Kidney (tissue), 22 donors: ENCODE measurements at places on chromosomes 2 and 18. TPM values are rescaled to one million over a fixed set of nuclear protein-coding genes. Genes with fewer than 3 reads are reported as not detected.

GRCh38 chr18:58991167-58991798, 126.6 kb downstream of the ZNF532 start:
- H3K4me1 ChIP-seq = no peaks in the 10 kb centered on the region
- H3K27ac ChIP-seq = peak overlapping the region; percentile 96
- DNase-seq = no peak
- no peaks in the 10 kb centered on the region for H3K36me3 ChIP-seq
- H3K27me3 ChIP-seq = no peaks in the 10 kb centered on the region
- H3K4me3 ChIP-seq = no peak overlapping the region

DNA sequence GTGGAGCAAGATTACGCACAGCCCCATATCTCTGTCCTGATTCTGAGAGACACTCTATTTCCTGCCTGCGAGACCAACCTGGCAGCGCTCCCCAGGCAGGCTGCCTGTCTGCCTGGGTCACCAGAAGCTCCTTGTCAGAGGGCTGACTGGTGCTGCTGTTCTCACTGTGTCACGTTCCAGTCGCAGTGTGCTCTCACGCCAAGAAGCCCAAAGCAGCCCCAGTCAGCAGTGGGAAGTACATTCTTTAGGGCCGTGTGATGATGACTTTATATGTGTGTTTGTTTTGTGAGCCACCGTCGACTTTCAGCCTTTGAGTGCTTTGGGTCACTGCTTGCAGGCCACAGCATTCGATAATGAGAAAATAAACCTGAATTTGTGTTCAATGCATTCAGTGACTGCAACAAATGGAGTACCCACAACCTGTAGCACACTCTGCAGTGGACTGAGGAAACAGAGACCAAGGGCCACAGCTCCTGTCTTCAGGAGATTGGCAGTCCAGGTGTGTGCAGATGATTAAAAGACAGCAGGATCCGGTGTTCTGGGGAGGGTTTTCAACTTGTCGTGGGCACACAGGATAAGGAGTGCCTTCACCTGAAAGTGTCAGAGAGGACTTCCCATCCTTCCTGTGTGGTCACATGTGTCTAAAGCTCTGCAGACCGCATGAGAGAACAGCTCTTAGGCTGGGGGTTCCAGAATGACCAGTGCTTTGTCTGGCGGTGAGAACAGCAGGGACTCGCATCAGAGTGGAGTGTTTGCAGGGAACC, 4.8 kb downstream of the TNFRSF11A start:
- no peaks in the 10 kb centered on the region for H3K36me3 ChIP-seq
- peaks cover 15% of the 10 kb centered on the region for H3K27me3 ChIP-seq
- H3K4me3 ChIP-seq = no peak overlapping the region
- no peak overlapping the region for H3K27ac ChIP-seq

GRCh38 chr2:127570282-127571250, 35.1 kb downstream of the MYO7B start:
- no peaks in the 10 kb centered on the region for H3K4me1 ChIP-seq
- no peak overlapping the region for H3K4me3 ChIP-seq
- DNase-seq = no peak

DNA sequence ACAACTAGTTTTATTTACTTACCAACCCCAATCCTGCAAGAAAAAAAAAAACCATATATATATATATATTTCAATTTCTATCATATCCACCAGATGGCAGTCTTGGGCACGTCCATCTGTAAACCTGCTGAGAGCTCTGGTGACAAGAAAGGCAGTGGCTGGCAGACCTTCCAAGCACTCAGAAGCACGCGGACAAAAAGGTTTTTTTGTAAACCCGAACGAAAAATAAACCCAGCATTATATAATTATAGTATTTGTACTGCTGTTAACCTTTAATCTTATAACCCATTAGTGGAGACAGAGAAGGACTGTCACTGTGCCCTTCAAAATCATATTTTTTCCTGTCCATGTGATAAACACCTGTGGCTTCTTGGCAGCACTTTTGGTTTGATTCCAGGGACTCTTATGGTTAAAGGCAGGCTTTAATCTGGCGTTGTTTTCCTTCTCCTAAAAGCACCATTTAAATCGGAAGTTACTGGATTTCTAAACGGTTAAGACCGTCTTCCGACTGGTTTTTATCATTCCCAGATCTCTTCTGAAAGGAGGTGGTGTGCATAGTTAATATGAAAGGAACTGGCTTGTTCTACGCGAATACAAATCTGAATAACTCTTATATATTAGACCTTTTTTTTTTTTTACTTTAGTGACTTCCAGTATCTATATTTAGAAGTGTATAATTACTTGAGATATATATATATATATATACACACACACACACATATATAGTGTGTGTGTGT, 31.0 kb upstream of the SLC3A1 start:
- peak overlapping the region; percentile 17 for H3K4me3 ChIP-seq
- peak; percentile 89 for DNase-seq
- H3K4me1 ChIP-seq = peaks cover 26% of the 10 kb centered on the region
- no peaks in the 10 kb centered on the region for H3K36me3 ChIP-seq

- H3K4me3 ChIP-seq = no peak overlapping the region
- no peak overlapping the region for H3K27ac ChIP-seq
These were observed 113.0 kb upstream of the TPO start for GRCh38 chr2:1300284-1300683.

- no peaks in the 10 kb centered on the region for H3K36me3 ChIP-seq
- no peak overlapping the region for H3K4me3 ChIP-seq
- no peaks in the 10 kb centered on the region for H3K4me1 ChIP-seq
- DNase-seq = no peak
- no peaks in the 10 kb centered on the region for H3K27me3 ChIP-seq
These were observed 60.3 kb upstream of the LYPD6B start for GRCh38 chr2:148978026-148978685.

DNA sequence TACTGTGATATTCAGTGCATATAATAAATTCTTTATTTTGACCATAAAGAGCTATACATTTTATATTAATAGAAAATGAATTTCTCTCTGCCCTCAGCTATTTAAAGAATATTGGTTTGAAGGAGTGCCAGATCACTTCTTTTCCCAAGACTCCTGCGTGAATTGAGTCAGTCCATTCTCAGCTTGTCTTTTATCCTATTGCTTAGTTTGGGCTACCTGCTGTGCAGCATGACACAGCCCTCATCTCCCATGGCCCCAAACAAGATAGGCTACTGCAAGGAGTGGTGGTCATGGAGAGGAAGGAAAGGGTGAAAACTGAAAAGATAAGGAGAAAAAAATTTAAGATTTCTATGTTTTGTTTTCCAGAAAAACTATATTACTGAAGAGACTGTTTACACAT, 10.1 kb upstream of the FBXO11 start:
- no peaks in the 10 kb centered on the region for H3K27me3 ChIP-seq
- no peak overlapping the region for H3K4me3 ChIP-seq
- no peak for DNase-seq
- H3K36me3 ChIP-seq = no peaks in the 10 kb centered on the region
- H3K4me1 ChIP-seq = no peaks in the 10 kb centered on the region

DNA sequence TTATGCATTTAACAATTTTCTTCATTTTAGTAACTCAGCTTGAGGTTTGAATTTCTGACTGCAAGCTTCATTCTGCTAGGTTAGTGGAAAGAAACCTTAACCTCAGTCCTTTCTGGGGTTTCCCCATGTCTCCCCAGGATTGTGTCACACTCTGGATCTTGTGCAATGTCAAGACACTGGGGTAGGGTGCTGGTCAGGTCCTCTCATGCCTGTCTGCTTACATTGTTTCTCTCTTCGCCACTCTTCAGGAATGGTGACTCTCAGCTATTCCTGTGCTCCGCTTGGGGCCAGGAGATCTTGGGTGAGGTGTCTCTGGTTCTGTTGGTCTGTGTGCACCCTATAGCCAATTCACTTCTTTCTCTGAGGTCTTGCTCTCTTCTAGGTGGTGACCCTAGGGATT, 23.9 kb downstream of the CTLA4 start:
- H3K27me3 ChIP-seq = no peaks in the 10 kb centered on the region
- no peaks in the 10 kb centered on the region for H3K4me1 ChIP-seq
- no peaks in the 10 kb centered on the region for H3K36me3 ChIP-seq
- DNase-seq = no peak
- no peak overlapping the region for H3K27ac ChIP-seq

GRCh38 chr2:98348066-98348561, 1.9 kb downstream of the CNGA3 start:
- H3K36me3 ChIP-seq = no peaks in the 10 kb centered on the region
- DNase-seq = no peak
- H3K27me3 ChIP-seq = peaks cover 31% of the 10 kb centered on the region
- no peaks in the 10 kb centered on the region for H3K4me1 ChIP-seq

GRCh38 chr2:201266629-201267028, 6.3 kb downstream of the CASP8 start:
- H3K27ac ChIP-seq = no peak overlapping the region
- H3K36me3 ChIP-seq = no peaks in the 10 kb centered on the region
- no peak for DNase-seq
- H3K4me1 ChIP-seq = no peaks in the 10 kb centered on the region
- H3K4me3 ChIP-seq = no peak overlapping the region
- H3K27me3 ChIP-seq = no peaks in the 10 kb centered on the region

- H3K4me3 ChIP-seq = no peak overlapping the region
- H3K27me3 ChIP-seq = no peaks in the 10 kb centered on the region
- no peak for DNase-seq
- H3K4me1 ChIP-seq = no peaks in the 10 kb centered on the region
- no peak overlapping the region for H3K27ac ChIP-seq
- no peaks in the 10 kb centered on the region for H3K36me3 ChIP-seq
These were observed 144.9 kb upstream of the NCKAP5 start for GRCh38 chr2:133713049-133713580.

GRCh38 chr2:64750001-64750816, 96.5 kb upstream of the SERTAD2 start:
- H3K27me3 ChIP-seq = no peaks in the 10 kb centered on the region
- H3K36me3 ChIP-seq = no peaks in the 10 kb centered on the region
- peak; percentile 62 for DNase-seq
- H3K4me1 ChIP-seq = peaks cover 5% of the 10 kb centered on the region

GRCh38 chr2:159606287-159606686, 10.1 kb downstream of the BAZ2B start:
- no peak overlapping the region for H3K27ac ChIP-seq
- peaks cover 10% of the 10 kb centered on the region for H3K4me1 ChIP-seq
- H3K27me3 ChIP-seq = no peaks in the 10 kb centered on the region

PLEK gene
- 17.3 TPM for total RNA-seq

CCDC74A gene
- 9.5 TPM for total RNA-seq
